Kidney epithelial cell (primary cell): ENCODE measurements at places on chromosomes 16 and 17. TPM values are rescaled to one million over a fixed set of nuclear protein-coding genes. Genes with fewer than 3 reads are reported as not detected.
A peak's percentile ranks its signal among the peaks of the same experiment; 100 is the strongest.

GRCh38 chr17:75445296-75445695, 11.1 kb upstream of the TMEM94 start:
- no peak for DNase-seq

DNA sequence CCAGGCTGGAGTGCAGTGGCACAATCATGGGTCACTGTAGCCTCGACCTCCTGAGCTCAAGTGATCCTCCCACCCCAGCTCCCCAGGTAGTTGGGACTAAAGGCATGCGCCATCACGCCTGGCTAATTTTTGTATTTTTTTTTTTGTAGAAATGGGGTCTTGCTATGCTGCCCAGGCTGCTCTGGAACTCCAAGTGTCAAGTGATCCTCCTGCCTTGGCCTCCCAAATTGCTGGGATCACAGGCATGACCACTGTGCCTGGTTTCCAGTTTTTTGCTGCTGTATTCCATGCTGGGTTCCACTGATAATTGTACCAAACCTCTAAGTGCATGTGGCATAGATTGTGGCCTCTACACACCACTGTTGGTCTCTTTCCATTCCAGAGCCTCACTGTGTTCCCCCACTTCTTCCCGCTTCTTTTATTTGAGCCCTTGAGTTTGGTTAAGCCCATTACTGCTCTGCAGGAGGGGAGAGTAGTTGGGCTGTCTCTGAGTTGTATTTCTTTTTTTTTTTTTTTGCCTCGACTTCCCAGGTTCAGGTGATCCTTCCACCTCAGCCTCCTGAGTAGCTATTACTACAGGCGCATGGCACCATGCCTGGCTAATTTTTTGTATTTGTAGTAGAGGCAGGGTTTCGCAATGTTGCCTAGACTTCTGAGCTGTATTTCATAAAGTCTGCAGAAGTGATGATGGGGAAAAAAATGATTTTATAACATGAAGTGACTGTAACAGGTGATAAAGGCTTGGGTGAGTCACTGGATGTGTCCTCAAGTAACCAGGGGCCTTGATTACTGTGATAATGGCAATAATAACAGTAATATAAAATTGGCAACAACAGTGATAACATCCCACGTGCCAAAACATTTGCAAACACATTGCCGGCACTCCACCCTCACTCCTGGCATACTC, 30.0 kb downstream of the EEF2K start:
- no peak for DNase-seq

The PRAC1 gene
- total RNA-seq, result not detected in 2 replicates

GRCh38 chr17:56978441-56979090, 635 bp downstream of the SCPEP1 start:
- DNase-seq, result no peak

- DNase-seq, result no peak
Observed at GRCh38 chr16:5252791-5253190, 155.2 kb upstream of the EEF2KMT start.

- DNase-seq, result no peak
Observed at GRCh38 chr17:17345686-17346427, 42.7 kb downstream of the NT5M start.

DNA sequence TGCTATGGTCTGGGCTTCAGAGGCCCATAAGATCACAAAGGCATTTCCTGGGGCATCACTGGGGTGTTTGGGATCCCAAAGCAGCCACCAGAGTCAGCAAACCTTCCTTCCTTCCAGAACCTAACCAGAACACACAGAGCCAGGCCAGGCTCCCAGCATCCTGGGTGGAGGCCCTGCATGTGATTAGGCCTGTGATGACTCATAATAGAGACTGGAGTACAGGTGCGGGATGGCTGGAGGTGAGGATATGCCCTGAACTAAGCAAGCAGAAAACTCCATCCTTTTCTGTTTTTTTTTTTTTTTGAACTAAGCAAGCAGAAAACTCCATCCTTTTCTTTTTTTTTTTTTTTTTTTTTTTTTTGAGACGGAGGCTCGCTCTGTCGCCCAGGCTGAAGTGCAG, 17.7 kb upstream of the GFOD2 start:
- no peak for DNase-seq

GRCh38 chr17:29063992-29064391, 21.1 kb downstream of the PIPOX start:
- DNase-seq, result no peak

The KRTAP1-3 gene
- not detected in 2 replicates for total RNA-seq

The NPW gene
- total RNA-seq, result not detected in 2 replicates

The LITAFD gene
- not detected in 2 replicates for total RNA-seq

The MT4 gene
- not detected in 2 replicates for total RNA-seq

The DLX4 gene
- 0.21 and 0.50 TPM in 2 replicates for total RNA-seq

The TGFB1I1 gene
- total RNA-seq, result 116 and 138 TPM in 2 replicates

GRCh38 chr17:19830061-19830460, 37.7 kb downstream of the ULK2 start:
- DNase-seq, result no peak

- no peak for DNase-seq
Observed at GRCh38 chr17:49162866-49163265, 30.3 kb downstream of the B4GALNT2 start.

The KRT34 gene
- 2.5 and 5.5 TPM in 2 replicates for total RNA-seq

- no peak for DNase-seq
Observed at GRCh38 chr16:66487580-66488275, 60.6 kb downstream of the BEAN1 start.

The TM4SF5 gene
- total RNA-seq, result not detected in 2 replicates

DNA sequence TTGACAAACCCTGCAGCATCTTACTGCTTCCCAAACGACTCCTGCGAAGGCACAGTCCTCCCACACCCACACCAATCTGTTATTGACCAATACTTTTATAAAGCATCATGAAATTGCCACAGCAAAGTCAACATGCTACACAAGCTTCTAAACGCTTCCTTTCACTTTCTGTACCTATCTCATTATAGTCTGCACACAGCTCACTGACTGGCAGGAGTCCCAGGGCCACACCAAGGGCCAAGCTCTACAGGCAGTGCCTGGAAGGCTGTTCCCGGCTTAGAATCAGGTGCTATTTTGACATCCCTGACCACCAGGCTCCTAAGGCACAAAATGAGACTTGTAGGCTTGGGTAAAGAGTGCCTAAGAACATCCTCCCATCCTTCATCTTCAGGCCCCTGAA, 39.5 kb downstream of the USP7 start:
- DNase-seq, result no peak

DNA sequence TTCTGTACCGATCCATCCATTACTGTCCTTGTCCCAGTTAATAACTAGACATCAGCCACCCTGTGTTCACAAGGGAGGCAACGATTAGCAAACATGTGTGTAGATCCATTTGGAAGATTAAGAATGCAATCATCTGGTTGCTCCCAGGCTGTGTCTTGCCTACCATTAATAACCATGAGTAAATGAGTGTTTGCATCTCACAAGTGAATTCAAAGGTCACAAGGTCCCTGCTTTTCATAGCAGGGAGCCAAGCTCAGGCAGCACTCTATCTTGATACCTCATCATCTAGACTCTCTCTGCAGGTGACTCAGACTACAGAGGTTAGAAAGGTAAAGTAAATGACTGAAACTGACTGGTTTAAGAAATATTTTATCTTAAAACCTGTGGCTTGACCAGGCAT, 25.3 kb downstream of the VWA3A start:
- no peak for DNase-seq

GRCh38 chr17:52106638-52107261, 51.8 kb downstream of the CA10 start:
- DNase-seq, result no peak

- DNase-seq, result no peak
Observed at GRCh38 chr17:42065201-42065600, 14.8 kb upstream of the C17orf113 start.

DNA sequence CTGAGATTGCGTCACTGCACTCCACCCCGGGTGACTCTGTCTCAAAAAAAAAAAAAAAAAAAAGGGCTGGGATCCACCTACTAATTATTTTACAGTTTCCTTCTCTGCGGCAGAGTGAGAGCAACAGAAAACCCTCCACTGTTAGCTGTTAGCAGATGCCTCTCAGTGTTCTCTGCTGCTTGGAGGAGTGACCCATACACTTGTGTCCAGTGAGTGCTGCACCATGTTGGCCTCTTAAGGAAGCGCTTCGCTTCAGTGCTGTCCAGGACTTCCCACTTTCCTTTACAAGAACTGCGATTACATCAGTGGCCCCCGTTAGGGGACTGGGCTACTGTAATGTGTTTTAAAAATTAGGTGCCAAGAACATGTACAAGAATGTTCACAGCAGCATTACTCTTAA, 18.4 kb upstream of the CLEC18B start:
- DNase-seq, result no peak

DNA sequence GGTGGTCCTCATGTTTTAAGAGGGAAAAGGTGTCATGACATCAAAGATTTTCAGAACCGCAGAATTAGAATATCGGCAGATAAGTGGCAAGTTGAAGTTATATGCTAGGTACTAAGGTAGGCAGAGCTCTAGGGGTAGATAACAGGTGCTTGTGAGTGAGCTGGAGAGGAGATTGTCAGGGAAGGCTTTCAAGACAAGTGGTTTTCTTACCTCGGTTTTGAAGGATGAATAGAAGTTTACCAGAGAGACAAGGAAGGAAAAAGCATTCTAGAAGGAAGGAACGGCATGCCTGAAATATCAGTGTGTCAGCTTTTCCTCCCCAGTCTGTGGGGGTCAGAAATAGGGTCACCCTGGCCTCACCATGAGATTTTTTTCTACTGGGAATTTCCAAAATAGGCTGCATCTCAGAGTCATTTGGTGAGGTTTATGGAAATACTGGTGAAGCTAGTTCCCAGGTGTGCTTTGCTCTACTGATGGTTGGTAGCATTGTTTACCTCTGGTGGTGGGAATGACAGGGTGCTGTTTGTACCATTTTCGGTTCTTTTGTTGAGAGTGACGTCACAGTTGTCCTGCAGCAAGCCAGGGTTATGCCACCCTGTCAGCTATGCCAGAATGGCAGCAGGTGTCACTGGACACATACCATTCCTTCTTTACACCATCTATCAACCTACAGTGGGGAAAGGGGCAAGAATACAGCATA, 112.5 kb downstream of the MSI2 start:
- DNase-seq, result no peak

The C17orf107 gene
- total RNA-seq, result 2.3 and 4.4 TPM in 2 replicates

- DNase-seq, result no peak
Observed at GRCh38 chr16:81515281-81515680, 70.7 kb downstream of the CMIP start.

- DNase-seq, result no peak
Observed at GRCh38 chr16:23712976-23713375, at the start of gene ERN2. TSS of gene ERN2 (minus strand) at chr16:23713222. CDS start at chr16:23713187, 35 bp downstream.

The KRT36 gene
- total RNA-seq, result not detected in 2 replicates

- no peak for DNase-seq
Observed at GRCh38 chr16:798666-799065, 1.9 kb downstream of the GNG13 start.

The AGRP gene
- total RNA-seq, result not detected in 2 replicates

DNA sequence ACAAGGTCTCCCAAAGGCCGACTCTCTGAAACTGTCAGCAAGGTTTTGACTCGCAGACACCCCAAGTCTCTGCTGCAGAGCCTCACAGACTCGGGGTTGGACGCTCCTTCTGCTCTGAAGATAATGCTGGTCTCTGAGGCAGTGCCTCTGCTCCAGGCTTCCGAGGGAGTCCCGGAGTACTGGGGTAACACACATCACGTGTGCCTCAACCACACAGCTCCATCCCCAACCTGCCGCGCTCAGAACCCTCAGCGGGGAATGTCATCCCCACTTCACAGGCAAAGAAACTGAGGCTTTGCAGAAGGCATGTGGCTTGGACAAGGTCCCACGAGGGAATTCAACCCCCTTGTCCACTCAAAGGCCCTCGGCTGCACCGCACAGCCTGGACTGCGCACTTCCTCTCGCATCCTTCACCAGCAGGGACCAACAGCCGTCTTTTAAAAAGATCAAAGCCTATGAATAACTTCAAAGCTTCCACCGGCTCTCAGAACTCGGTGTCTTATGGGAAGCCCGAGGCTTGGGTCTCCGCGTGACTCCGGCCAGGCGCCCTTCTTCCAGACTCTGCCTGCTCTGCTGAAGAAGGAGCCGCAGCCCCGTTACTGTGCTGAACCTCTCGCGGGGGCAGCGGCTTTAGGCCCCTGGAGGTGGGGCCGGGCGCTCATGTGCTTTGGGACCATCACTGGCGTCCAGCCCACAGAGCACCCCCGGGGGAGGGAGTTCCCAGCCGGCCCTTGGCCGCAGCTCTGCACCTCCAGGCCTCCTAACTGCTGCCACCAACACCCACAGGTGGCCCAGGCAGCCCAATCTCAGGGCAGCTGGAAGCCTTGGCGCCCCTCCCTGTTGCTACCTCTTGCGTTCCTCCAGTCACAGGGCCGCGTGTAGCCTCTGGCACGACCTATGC, 2.2 kb downstream of the TMEM204 start:
- no peak for DNase-seq

The ATP1B2 gene
- not detected in 2 replicates for total RNA-seq

DNA sequence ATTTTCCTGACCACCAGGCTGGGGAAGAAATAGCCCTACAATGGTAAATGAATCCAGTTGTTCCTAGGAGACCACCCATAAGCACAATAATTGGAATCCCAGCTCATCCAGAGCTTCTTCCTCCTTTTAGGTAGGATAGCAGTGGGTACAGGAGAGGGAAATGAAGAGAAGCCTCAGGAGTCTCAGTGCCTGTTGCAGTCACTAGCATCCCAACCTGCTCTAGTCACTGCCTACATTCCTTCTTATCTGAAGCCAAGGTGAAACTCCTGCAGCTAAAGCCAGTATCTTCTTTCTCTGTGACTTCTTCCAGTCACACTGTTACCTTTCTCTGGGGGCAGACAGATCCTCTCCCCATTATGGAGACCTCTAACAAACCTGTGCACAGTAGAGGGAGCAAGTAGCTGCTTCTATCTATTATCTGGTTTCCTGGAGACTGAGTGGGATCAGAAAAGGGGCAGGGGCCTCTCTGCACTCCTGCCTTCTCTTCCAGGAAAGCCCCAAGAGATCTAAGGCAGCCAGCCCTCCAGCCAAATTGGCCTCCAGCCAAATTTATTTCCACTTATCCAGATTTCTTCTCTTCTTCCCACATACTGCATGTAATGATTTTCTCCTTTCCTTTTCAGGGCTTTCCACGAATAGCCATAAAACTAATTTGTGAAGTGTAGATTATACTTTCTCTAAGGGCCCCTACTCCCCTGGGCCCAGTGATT, 85.5 kb downstream of the SSH2 start:
- DNase-seq, result no peak

- DNase-seq, result no peak
Observed at GRCh38 chr17:42530952-42531454, 5.0 kb upstream of the NAGLU start.

The CCR7 gene
- total RNA-seq, result not detected in 2 replicates

DNA sequence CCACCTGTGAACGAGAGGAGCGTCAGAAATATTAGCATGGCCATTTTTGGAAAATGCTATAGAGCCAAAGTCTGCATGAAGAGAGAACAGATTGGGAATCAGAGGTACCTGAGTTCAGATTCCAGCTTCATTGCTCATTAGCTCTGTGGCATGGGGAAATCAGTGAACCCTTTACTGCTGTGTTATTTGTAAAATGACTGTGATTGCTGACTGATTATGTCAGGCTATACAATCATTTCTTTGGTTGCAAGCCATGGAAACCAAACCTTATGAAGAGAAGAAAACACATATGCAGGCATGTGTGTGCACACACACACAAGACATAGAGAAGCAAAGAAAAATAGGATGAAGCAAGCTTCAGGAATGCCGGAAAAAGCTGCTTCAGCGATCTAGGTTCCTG, 101.4 kb upstream of the HSBP1 start:
- DNase-seq, result peak; percentile 93

The SLC13A2 gene
- not detected in 2 replicates for total RNA-seq
